ENCODE measurements at places on chromosomes 4 and X.

- no peak for DNase-seq
- no peak overlapping the region for H3K27ac ChIP-seq
- peaks cover 6% of the 10 kb centered on the region for H3K27me3 ChIP-seq
Observed at GRCh38 chr4:42330002-42330592, 67.2 kb upstream of the SHISA3 start.

- H3K4me1 ChIP-seq: no peaks in the 10 kb centered on the region
- no peak overlapping the region for H3K4me3 ChIP-seq
- no peak for DNase-seq
- H3K36me3 ChIP-seq: peaks cover 40% of the 10 kb centered on the region
- no peaks in the 10 kb centered on the region for H3K27me3 ChIP-seq
Observed at GRCh38 chr4:101037249-101037648, 310.1 kb downstream of the PPP3CA start.

- DNase-seq: no peak
- H3K36me3 ChIP-seq: no peaks in the 10 kb centered on the region
- H3K4me3 ChIP-seq: no peak overlapping the region
- H3K4me1 ChIP-seq: no peaks in the 10 kb centered on the region
Observed at GRCh38 chr4:108834166-108834834, 71.4 kb upstream of the ETNPPL start.

DNA sequence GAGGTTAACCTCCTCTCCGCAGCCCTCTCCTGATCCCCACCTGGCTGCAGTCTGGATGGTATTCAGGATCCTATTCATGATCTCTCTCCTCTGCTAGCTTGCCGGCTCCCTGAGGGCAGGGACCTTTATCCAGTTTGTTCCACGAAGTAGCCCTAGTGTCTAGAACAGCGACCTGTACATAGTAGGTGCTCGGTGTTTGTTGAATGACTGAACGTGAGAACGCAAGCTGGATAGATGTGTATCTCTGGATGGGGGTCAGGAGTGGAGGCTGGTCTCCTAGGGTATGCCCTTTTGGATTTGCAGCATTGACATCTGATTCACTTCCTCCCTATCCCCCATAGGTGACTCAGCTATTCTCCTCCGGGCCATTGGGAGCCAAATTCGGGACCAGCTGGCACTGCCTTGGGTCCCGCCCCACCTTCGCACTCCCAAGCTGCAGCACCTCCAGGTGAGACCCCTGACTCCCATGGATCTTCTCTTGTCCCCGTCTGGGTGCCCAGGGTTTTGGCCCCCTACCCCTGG lies 7.3 kb downstream of the CCDC22 start:
- peaks cover 25% of the 10 kb centered on the region for H3K36me3 ChIP-seq
- DNase-seq: no peak
- H3K4me3 ChIP-seq: no peak overlapping the region
- peaks cover 11% of the 10 kb centered on the region for H3K4me1 ChIP-seq
- no peaks in the 10 kb centered on the region for H3K27me3 ChIP-seq

DNA sequence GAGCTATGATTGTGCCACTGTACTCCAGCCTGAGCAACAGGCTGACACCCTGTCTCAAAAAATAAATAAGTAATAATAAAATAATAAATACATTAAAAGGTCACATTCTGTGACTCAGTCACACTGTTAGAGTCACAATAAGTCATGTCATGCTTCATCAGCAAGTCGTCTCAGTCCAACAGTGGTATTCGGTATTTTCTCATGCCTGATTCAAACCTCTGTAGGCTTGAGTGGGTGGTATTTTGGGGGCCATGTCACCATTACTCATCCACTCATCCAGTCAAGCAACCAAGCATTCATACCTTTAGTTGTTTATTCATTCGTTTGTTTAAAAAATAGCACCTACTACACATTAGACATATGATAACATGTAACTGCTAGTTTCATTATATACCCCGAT lies 46.9 kb downstream of the SUPT20HL2 start:
- H3K27ac ChIP-seq: no peak overlapping the region
- no peak for DNase-seq
- H3K4me3 ChIP-seq: no peak overlapping the region
- H3K4me1 ChIP-seq: no peaks in the 10 kb centered on the region
- H3K27me3 ChIP-seq: peaks cover 1% of the 10 kb centered on the region

DNA sequence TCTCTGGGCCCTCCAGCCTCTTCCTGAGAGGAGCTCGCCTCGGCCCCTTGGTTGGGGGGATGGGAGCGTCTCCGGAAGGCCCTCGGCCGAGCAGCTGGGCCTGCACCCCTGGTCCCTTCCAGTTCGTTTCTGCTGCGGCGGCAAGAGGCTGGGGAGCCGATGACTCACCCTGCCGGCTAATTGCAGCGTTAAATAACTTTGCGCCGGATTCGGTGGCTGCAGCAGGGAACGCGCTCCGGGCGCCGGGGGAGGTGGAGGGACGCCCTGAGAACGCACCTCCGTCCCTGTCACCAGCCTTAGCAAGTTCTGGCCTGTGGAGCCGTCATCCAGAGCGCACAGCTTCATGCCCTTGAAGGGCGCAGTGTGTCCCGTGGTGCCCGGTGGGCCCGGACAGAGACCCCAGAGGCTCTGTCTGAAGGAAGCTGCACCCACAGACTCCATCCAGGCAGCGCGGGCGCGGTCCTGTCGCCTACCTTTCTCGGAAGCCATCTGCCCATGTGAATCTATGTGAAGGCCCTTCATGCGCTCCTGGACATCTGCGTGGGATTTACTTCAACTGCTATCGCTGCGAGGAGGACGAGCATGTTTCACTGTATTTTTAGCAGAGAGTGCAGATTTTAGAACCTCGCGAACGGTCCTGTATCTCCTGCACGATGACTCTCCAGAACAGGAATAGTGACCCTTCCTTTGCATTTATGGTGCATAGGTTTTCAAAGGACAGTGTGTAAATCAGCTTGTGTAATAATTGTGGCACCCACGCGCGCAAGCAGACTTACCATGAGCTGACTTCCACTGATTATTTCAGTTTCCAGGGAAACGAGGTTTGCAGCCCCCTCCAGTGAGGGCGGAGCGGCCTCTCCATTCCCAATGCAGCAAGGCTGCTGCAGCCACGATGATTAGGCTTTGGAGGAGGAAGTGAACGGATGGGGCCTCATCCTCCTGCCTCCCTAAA lies 1.7 kb upstream of the TMEM271 start:
- DNase-seq: no peak
- H3K27me3 ChIP-seq: peaks cover 28% of the 10 kb centered on the region
- H3K4me1 ChIP-seq: peaks cover 6% of the 10 kb centered on the region
- no peak overlapping the region for H3K27ac ChIP-seq

DNA sequence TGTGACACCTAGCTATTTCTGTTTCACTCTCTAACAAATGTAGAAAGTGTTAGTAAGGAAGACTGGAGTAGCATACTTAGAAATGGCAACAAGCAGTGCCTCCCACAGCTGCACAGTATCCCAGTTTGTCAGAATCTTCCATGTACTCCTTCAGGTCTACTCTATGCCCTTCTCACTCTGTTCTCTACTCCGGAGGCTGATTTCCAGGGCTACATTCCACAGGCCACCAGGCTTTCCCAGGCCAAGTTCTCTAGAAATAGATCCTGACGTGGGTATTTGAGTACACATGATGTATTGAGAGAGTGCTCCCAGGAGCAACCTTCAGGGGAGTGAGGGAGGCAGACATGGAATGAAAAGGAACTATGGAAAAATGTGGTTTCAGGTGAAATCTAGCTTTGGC lies 177.3 kb upstream of the GK2 start:
- H3K27me3 ChIP-seq: no peaks in the 10 kb centered on the region
- H3K27ac ChIP-seq: no peak overlapping the region
- DNase-seq: no peak
- H3K4me3 ChIP-seq: no peak overlapping the region

GRCh38 chr4:66555301-66555700 lies 885.0 kb upstream of the EPHA5 start:
- no peaks in the 10 kb centered on the region for H3K36me3 ChIP-seq
- no peaks in the 10 kb centered on the region for H3K4me1 ChIP-seq
- no peak for DNase-seq
- H3K27ac ChIP-seq: no peak overlapping the region

DNA sequence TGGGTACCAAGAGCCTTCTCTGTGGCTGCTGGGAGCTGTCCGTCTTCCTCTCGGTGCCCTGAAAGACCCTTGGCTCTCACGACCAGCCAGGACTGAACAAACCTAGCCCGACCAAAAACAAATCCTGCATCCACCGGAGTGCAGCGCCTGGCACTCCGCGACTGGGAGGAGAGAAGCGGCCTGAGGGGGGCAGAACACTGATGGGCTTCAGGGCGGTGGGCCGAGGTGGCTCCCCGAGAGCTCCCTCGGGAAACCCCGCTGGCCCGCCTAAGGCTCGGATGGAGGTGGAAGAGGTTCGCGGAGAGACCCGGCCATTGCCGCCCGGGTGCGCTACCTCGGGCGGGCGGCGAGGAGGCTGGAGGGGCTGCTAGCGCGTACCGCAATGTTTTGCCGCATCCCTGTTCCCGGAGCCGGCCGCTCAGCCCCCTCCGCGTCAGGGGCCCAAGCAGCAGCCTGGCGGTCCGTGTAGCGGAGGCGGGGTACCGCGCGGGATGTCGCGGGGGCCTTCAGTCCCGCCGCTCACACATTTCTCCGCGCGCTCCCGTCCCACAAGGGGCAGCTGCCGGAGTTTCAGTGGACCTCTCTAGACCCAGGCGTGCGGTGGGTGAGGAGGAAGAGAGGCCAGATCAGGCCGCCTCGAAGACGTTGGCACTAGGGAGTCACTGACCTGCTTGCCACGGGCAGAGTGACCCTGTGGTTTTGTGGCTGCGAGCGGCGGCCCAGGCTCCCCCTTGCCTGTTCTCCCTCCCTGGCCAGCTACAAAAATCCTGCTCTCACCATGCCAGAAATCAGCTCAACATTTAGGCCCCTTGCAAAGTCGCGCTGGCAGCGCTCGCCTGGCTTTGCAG lies 2.2 kb downstream of the SLITRK4 start:
- H3K4me1 ChIP-seq: no peaks in the 10 kb centered on the region
- H3K4me3 ChIP-seq: no peak overlapping the region
- DNase-seq: no peak
- peaks cover 3% of the 10 kb centered on the region for H3K36me3 ChIP-seq
- peaks cover 11% of the 10 kb centered on the region for H3K27me3 ChIP-seq

- H3K4me3 ChIP-seq: no peak overlapping the region
- no peaks in the 10 kb centered on the region for H3K36me3 ChIP-seq
- no peak for DNase-seq
- H3K4me1 ChIP-seq: no peaks in the 10 kb centered on the region
- H3K27me3 ChIP-seq: peaks cover 6% of the 10 kb centered on the region
Observed at GRCh38 chrX:36978886-36979285, 29.3 kb upstream of the FAM47C start.

- H3K36me3 ChIP-seq: no peaks in the 10 kb centered on the region
- H3K4me1 ChIP-seq: peaks cover 4% of the 10 kb centered on the region
- no peak overlapping the region for H3K4me3 ChIP-seq
Observed at GRCh38 chrX:40385682-40386081, 195.1 kb upstream of the ATP6AP2 start.

GRCh38 chr4:53592686-53593501 lies 1.6 kb upstream of the LNX1 start:
- DNase-seq: no peak
- H3K36me3 ChIP-seq: no peaks in the 10 kb centered on the region
- no peak overlapping the region for H3K27ac ChIP-seq
- peaks cover 9% of the 10 kb centered on the region for H3K4me1 ChIP-seq
- no peak overlapping the region for H3K4me3 ChIP-seq
- peaks cover 20% of the 10 kb centered on the region for H3K27me3 ChIP-seq

- H3K27me3 ChIP-seq: peaks cover 2% of the 10 kb centered on the region
- no peak overlapping the region for H3K27ac ChIP-seq
- peaks cover 9% of the 10 kb centered on the region for H3K4me1 ChIP-seq
- DNase-seq: no peak
- no peak overlapping the region for H3K4me3 ChIP-seq
Observed at GRCh38 chr4:138196153-138196552, 46.0 kb downstream of the SLC7A11 start.

DNA sequence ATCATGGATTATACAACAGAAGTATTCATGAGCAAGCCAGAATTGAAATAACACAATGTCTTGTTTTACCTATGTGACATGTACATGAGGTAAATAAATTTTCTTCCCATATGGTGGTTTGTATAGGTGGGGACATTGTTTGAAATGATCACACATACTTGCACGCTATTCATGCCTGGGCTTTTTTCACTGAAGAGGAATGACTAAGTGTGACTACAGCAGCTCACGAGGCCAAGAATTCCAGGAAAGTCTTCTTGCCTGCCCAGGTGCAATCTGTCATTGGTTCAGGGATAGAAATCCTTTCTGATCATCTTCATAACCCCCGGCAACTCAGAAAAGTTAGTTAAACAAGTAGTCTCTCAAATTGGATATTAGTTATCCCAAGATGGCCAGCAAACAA lies 36.3 kb upstream of the AREG start:
- H3K4me3 ChIP-seq: no peak overlapping the region
- DNase-seq: no peak
- no peaks in the 10 kb centered on the region for H3K36me3 ChIP-seq
- H3K27ac ChIP-seq: no peak overlapping the region
- H3K4me1 ChIP-seq: peaks cover under 1% of the 10 kb centered on the region

- no peaks in the 10 kb centered on the region for H3K36me3 ChIP-seq
- H3K4me1 ChIP-seq: no peaks in the 10 kb centered on the region
- peak; percentile 32 for DNase-seq
- no peak overlapping the region for H3K4me3 ChIP-seq
- H3K27ac ChIP-seq: no peak overlapping the region
Observed at GRCh38 chr4:72302981-72303704, 265.9 kb downstream of the ADAMTS3 start.

- H3K27me3 ChIP-seq: peaks cover 1% of the 10 kb centered on the region
- no peaks in the 10 kb centered on the region for H3K36me3 ChIP-seq
- no peak for DNase-seq
- peaks cover 2% of the 10 kb centered on the region for H3K4me1 ChIP-seq
- no peak overlapping the region for H3K27ac ChIP-seq
Observed at GRCh38 chr4:185958094-185958747, 110.7 kb upstream of the TLR3 start.

GRCh38 chr4:184460499-184461285 lies 13.7 kb downstream of the IRF2 start:
- H3K36me3 ChIP-seq: peaks cover 10% of the 10 kb centered on the region
- no peaks in the 10 kb centered on the region for H3K27me3 ChIP-seq
- peaks cover 60% of the 10 kb centered on the region for H3K4me1 ChIP-seq
- DNase-seq: no peak

DNA sequence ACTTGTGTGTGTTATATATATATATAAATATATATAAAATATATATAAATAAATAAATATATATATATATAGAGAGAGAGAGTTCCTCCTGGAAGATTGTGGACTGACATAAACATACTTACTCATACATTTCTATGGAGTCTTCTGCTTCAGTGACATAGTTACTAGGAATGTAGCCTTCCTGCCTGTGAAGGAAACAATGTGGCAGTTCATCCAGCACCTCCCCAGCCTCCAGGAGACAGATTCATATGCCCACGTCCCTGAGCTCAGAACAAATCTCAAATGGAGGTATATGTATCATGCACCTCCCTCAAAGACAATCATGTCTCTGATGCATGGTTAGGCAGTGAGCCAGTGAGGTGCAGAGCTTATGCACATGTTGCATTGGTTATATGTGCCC lies 11.4 kb upstream of the TIMM8A start:
- H3K36me3 ChIP-seq: peaks cover 19% of the 10 kb centered on the region
- H3K4me1 ChIP-seq: peaks cover 11% of the 10 kb centered on the region
- no peak for DNase-seq
- H3K27ac ChIP-seq: no peak overlapping the region
- no peak overlapping the region for H3K4me3 ChIP-seq

- DNase-seq: no peak
- no peak overlapping the region for H3K27ac ChIP-seq
- no peak overlapping the region for H3K4me3 ChIP-seq
- H3K27me3 ChIP-seq: no peaks in the 10 kb centered on the region
Observed at GRCh38 chr4:18670034-18670433, 648.5 kb upstream of the LCORL start.

- H3K36me3 ChIP-seq: peaks cover 5% of the 10 kb centered on the region
- no peaks in the 10 kb centered on the region for H3K27me3 ChIP-seq
- no peak overlapping the region for H3K4me3 ChIP-seq
- no peak for DNase-seq
- H3K4me1 ChIP-seq: peaks cover 57% of the 10 kb centered on the region
- peak overlapping the region; percentile 73 for H3K27ac ChIP-seq
Observed at GRCh38 chr4:101288365-101289145, 58.8 kb downstream of the PPP3CA start.
